HT-29 (cell line): ENCODE measurements at places on chromosomes 7 and 10. TPM values are rescaled to one million over a fixed set of nuclear protein-coding genes. Genes with fewer than 3 reads are reported as not detected.

The CNPY1 gene
- total RNA-seq, result not detected in 2 replicates

The DRGX gene
- total RNA-seq, result not detected in 2 replicates

The DLX5 gene
- total RNA-seq, result not detected in 2 replicates

The GRID2IP gene
- total RNA-seq, result not detected in 2 replicates

The XRCC2 gene
- 9.1 and 10.4 TPM in 2 replicates for total RNA-seq

The SLC26A3 gene
- total RNA-seq, result not detected in 2 replicates

The SPDYE5 gene
- not detected in 2 replicates for total RNA-seq

DNA sequence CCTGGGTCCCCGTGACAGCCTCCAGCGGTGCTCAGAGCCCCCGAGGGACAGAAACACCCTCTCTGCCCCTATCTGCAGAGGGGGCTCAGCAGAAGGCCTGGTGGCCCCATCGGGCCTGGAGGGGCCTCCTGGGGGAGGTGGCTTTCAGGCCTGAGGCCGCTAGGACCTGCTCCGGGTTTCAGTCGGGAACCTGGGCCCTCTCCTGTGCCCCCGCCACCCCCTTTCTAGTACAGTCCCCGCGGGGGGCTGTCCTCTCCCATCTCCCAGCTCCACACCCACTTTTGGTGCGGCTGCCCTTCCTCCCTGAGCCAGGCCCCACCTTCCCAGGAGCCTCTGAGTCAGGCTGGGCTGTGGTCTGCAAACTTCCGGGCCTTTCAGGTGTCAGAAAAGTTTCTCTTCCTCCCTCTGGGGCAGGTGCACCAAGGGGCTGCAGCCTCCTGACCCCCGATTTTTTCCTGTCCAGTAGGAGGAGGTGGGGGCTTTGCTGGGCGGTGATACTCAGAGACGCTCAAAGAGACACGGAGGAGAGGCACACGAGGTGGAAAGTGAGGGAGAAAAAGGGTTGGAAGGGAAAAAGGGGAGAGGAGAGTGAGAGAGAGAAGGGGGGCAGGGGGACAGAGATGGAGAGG lies 692 bp downstream of the CARD11 start:
- DNase-seq, result no peak

- DNase-seq, result peak; percentile 52
Observed at GRCh38 chr10:32054094-32054493, 2.1 kb downstream of the KIF5B start.

DNA sequence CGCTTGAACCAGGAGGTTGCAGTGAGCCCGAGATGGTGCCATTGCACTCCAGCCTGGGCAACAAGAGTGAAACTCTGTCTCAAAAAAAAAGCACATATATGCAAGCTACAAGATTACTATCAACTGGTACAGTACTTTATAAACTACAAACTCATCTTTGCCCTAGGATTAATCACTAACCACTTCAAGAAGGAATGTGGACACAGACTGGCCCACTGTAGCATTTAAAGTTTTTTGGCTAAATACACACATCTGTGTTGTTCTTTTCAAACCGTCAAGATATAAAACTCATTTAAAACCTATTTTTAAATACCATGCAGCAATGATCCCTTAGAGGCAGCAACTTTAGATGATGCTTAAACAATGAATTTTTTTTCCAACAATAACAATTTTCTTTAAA lies 205.4 kb downstream of the IMMP2L start:
- DNase-seq, result no peak

DNA sequence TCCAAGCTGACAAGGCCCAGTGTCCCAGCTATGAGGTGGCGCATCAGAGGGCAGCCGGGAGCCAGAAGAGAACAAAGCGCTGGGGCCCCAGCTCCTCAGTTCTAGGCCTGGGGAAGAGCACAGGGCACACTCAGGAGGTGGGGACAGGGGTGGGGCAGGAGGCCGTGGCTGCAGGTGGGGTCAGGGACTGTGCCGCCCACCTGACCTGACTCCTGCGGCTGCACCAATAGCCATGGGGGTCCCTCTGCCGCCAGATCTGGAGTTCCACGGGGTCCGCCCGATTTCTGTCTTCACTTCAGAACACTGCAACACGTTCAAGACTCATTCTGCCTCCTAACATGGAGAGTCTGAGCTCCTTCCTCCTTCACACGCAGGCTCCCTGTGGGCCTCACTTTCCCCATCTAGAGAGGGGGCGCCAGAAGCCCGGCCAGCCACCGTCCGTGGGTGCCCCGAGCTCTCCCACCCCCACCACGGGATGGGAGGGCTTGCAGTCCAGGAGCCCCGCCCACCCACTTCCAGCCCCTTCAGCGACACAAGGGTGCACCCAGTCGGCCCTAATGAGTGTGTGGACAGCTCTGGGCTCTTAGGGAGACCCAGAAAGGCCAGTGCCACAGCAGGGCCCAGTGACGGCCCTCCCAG lies 278.3 kb downstream of the MAD1L1 start:
- DNase-seq, result no peak

GRCh38 chr7:64312826-64313225 lies 935 bp upstream of the ZNF736 start:
- no peak for DNase-seq

DNA sequence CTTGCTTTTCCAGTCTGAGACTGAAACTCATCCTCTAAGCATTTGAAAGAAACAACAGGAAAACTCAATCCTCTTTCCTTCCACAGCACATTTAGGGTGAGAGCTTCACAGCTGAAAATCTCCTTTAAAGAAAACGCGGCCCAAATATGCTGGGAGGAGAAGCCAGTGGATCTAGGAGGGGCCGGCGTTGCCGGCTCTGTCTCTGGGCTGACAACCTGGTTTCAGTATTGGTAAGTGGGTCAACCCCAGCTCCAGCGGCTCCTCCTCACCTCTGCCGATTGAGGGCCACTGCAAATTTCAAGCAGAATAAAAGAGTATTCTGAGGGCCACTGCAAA lies 75.3 kb upstream of the CPXM2 start:
- no peak for DNase-seq
